C1 segment of cervical spinal cord (tissue), 14 donors: ENCODE measurements at places on chromosomes 4 and X.

DNA sequence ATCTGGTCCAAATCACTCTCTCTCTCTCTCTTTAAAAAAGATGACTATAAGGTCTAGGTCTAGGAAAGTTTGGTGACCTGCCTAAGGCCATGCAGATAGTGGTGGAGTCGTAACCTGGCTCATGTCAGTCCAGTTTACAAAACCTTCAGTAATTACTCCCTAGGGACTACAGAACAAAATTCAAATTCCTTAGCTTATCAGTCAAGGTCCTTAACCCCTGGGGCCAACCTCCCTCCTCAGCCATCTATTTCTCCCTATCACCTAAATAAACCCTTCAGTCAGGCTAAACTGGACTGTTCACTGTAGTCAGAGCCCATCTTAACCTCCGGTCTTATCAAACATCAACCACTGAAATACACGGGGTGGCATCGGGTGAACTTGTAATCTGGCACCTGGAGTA, 68.9 kb downstream of the MAP3K15 start:
- DNase-seq: no peak

DNA sequence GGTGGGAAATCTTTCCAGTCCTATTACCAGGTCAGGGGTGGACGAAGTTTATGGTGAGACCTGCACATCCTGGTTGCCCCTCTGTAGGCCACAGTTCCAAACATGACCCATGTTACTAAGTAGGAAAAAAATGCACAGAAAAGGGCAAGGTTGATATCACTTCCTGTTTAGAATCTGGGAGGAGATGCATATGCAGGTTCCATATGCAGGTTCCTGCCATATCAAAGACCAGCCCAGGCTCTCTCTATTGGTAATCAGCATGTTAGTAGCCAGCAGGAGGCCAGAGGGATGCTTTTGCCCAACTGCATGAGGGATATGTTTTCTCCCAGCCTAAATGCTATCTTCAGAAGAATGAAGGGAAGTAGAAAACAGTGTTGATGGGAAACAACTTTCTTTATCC, 657.2 kb downstream of the ANKRD50 start:
- DNase-seq: no peak

DNA sequence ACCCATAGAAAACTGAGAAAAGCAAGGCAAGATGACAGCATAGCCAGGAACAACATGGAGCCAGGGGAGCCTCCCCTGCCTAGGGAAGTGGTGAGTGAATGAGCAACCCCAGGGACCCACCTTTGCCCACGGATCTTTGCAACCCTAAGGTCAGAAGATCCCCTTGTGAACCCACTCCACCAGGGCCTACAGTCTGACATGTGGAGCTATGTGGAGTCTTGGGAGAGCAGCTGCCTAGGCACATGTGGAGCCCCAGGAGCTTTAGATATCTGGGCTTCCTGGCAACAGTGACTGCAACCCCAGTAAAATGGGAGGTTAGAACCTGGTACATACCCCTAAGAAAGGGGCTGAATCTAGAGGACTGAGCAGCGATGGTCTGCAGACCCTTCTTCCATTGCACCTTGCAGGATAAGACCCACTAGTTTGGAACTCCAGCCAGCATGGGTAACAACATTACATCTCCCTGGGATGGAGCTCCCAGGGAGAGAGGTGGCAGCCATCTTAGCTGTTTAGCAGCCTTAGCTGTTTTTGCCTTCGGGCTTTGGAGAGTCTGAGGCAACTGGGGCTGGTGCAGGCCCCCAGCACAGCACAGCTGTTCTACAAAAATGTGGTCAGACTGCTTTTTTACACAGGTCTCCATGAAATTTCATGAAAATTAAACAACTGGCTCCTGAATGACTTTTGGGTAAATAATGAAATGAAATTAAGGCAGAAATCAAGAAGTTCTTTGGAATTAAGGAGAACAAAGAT, 104.7 kb upstream of the TRIM2 start:
- DNase-seq: no peak

DNA sequence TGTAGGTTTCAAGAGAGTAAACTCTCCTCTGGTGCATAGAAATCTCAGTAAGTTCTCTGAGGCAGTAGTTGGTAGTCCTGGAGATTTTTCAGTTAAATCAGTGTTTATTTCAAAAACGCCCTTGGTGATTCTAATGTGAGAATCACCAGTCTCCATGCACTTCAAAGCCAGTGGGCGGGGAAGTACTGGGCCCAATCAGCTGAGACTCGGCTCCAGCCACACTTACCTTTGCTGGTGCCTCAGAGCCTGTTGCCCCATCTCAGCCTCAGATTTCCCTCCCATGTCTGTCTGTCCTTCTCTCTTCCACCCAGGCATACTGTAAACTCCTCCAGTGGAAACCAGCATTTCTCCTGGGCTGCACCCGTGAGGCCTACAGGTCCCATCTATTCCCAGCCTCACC, 7.4 kb upstream of the MGST2 start:
- no peak for DNase-seq

- no peak for DNase-seq
Measured at GRCh38 chr4:148292686-148293085, 149.5 kb downstream of the NR3C2 start.

- no peak for DNase-seq
Measured at GRCh38 chr4:6957148-6957520, 47.5 kb downstream of the TBC1D14 start.

- DNase-seq: no peak
Measured at GRCh38 chrX:36575670-36576069, 432.5 kb upstream of the FAM47C start.

DNA sequence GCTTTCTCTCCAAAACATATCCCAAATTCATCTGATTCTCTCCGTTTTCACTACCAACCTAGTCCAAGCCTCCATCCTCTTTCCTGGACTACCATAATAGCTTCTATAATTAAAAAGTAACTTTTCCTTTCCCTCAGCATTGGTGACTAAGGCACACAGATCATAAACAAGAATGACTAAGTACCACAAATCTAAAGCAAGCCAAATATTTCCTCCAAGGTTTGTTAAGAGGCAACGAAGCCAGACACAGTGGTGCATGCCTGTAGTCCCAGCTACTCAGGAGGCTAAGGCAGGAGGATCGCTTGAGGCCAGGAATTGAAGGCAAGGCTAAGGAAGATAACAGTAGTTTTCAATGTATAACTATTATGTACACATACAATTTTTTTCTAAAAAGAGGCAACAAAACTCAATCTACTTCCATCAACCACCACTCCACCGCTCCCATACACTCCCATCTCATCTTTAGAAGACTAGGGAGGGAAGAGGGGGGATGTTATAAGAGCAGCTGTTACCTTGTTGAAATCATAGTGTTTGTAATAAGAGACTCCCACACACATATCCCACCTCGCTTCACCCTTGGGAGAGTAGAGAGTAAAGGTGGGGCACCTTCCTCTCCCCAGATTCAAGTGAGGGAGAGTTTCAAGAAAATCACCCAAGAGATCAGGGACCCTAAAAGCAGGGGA, 4.2 kb upstream of the JCHAIN start:
- no peak for DNase-seq

- no peak for DNase-seq
Measured at GRCh38 chr4:24805566-24805965, 10.2 kb downstream of the SOD3 start.

DNA sequence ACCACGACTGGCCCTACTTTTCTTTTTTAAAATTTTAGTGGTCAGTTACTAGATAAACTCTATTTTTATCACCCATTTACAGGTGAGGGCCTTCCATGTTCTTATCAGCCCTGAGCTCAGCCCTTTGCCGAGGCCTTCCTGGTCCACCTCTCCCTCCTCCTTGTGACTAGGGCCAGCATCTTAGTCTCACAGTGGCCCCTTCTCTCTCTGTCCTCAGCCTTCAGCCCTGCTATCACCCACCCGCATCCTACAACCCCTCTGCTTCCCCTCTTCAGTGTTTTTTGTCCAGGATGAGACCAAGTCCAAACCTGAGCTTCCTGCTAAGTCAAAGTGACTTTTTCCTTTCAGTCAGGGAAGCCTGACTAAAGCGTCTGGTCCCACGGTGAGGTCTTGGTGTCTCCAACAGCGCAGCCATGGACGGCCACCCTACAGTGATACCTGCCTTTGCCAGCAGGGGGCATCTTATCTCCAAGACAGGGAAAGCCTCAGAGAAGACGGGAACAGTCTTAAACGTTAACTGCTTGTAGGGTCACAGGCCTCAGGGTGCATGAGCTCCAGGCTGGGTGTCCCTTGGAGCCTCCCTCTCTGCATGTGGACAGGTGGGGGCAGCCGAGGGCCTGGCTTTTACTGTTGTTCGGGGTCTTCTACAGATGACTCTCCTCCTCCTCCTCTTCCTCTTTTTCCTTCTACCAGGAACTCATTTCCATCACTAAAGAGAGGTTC, 11.7 kb upstream of the GAGE10 start:
- peak; percentile 2 for DNase-seq

GRCh38 chr4:128286474-128287058, 1.0 kb downstream of the PGRMC2 start:
- DNase-seq: no peak

GRCh38 chr4:113637823-113638561, 123.5 kb downstream of the CAMK2D start:
- DNase-seq: no peak

DNA sequence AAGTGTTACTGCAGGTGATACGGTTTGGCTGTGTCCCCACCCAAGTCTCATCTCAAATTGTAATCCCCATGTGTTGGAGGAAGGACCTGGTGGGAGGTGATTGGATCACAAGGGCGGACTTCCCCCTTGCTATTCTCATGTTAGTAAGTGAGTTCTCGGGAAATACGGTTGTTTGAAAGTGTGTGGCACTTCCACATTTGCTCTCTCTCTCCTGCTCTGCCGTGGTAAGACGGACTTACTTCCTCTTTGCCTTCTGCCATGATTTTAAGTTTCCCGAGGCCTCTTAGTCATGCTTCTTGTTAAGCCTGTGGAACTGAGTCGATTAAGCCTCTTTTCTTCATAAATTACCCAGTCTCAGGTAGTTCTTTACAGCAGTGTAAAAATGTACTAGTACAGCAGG, 65.2 kb upstream of the SLC7A11 start:
- DNase-seq: no peak

DNA sequence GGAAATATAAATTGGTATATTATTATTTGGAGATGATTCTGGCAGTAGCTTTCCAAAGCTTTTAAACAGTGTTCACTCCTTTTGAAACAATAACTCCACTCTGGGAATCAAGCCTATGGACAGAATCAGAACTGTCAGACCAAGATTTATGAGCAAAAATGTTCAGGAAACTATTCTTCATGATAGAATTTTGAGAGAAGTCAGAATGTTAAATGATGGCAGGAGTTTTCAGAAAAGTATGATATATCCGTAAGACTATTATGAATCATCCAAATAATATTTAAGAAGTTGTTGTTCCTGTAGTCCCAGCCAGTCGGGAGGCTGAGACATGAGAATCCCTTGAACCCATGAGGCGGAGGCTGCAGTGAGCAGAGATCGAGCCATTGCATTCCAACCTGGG, 50.5 kb upstream of the ADGRG2 start:
- DNase-seq: no peak

DNA sequence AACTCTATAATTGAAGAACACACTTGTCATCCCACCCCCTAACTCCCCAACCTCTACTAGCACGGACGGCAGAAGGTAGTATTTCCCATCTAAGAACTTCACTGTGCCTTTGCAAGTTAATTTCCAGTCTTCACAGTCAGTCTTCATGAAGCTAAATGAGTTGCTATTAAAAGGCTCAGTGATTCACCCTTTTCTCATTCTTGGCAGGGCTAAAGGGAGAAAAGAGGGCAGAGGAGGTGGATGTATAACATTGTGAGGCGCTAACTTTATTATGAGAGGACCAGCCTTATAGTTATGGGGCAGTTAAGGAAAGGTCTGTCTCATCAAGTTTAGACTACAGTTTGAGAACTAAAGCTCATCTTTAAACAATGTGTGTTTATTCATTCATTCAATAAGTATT, 161.0 kb upstream of the S100G start:
- no peak for DNase-seq
